ENCODE measurements at places on chromosomes 7 and 10.

DNA sequence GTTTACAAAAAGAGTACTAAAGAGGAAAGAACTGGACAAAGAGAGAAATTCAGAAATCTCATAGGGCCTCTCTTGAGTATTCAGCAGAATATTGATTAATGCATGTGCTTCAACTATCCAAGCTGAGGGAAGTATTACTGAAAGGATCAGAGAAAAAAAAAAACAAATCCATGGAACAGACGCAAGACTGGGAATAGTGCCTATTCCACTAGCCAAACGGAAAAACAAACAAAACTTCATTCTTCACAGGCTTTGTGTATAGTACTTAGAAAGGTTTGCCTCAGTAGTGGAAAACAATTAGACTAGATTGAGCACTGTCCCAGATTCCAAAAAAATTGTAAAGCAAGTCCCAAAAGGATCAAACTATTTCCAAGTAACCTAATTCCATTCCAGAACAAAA lies 106.2 kb downstream of the TFEC start:
- no peak for DNase-seq

- no peak for DNase-seq
These were observed 23.4 kb downstream of the CYTH3 start for GRCh38 chr7:6249043-6249442.

DNA sequence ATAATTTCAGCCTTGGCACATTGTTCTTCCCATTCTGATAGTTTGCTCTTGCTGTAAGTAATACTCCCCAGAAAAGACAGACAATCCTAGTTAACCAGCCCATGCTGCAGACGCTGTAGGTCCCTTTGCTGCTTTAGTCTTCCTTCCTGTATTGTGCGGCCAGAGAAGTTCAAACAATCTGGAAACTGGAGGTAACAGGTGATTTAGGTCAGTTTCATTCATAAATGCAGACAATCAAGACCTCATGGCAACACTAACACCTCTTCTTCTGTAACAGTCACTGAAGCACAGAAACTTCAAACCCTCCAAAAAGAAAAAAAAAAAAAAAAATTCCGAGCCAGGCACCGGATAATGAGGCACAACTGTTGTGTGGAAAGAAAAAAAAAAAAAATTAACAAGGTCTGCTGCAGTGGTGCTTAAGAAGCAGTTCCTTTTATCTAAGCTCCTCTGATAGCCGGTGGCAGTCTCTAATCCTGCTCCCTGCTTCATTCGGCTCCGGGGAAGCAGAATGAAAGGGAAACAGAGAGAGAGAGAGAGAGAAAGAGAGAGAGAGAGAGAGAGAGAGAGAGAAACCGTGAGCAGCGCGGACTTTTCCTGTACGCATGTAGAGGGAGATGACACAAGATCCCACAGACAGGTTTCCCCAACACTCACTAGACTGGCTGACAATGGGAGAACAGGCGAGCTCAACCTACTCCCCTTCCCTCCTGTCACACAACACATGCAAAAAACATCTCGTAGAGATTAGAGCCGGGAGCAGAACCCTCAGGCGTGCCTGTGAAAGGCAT lies at the start of gene SEMA3A:
SEMA3A (minus strand) TSS at position 306 of the 788 bp plus-strand sequence; CDS start at position 103, 203 bp downstream.
- DNase-seq: no peak

GRCh38 chr10:51651063-51651462 lies 48.3 kb downstream of the CSTF2T start:
- DNase-seq: no peak

DNA sequence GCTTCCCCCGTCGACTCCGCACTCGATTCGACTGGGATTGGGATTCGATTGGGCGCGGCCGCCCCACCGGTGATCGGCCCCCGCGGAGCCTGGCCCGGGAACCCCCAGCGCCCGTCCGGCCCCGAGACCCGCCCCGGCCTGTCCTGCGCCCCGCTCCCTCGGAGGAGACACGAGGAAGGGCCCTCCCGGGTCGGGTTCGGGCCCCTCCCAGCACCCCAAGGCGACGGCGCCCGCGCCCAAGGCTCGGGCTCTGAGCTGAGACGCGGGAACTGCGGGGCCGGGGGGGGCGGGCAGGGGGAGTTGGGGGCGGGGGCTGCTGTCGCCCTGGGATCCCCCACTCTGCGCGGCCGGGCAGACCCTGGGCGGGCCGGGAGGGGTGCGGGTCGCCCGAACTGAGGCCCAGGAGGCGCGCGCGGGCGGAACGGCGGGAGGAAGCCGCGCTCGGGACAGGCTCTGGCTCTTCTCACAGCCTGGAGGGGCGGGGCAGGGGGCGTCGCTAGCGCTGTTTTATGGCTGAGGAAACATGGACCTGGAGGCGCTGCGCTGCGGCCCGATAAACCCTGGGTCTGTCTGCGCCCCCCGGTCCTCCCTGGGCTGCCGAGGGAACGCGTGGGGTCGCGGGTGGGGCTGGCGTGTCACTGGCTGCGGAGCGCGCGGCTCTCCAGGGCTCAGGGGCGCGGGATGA lies 1.7 kb upstream of the NKX6-2 start:
- no peak for DNase-seq

DNA sequence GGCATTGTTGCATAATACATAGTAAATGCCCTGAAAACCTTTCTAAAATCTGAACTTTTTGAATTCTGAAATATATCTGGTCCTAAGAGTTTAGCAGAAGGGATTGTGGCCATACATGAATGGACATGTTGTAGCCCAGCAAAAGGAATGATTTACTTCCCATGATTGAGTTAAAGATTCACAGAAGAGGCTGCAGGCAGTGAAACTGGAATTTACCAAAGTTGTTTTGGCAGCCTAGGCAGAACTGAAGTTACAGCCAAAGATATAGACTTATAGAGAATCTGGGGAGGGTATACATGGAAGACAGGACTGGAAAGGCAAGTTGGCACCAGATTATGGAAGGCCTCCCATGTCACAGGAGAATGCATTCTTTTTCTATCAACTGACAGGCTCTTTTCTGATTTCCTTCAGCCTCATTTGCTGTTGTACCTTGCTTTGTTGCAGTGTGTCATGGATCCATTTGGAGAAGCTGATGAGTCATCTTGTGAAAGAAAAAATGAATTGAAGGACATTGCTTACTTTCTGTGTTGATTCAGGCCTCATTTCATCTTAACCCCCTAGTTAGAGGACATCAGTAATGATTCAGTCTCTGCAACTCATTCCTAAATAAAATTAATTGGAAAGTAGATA lies 356.2 kb upstream of the LRGUK start:
- no peak for DNase-seq

DNA sequence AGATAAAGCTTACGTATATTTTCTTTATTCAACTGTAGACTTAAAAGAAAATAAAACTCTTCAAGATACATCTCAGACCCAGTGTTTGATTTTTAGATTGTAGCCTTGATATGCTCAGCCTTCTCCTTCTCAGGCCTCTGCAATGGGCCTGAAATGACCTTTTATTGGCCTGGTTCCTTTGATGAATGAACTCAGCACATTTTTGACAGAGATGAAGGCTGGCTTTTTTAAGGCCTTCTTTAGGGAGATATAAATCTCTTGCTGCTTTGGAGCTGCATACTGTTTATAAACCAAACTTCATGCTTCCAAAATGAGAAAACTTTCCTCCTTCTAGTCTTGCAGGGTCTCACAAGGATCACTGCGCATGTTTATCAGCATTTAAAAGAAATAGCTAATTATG lies 1049.8 kb downstream of the LRMDA start:
- DNase-seq: no peak

GRCh38 chr7:38318803-38319416 lies 45.5 kb upstream of the TARP start:
- DNase-seq: no peak

- no peak for DNase-seq
These were observed 143.1 kb upstream of the FGFR2 start for GRCh38 chr10:121741248-121741792.

- no peak for DNase-seq
These were observed 57.0 kb upstream of the DKK1 start for GRCh38 chr10:52256832-52257691.

- peak; percentile 32 for DNase-seq
These were observed 44.9 kb downstream of the ANXA8 start for GRCh38 chr10:47438857-47439474.

GRCh38 chr7:98641646-98642500 lies 24.8 kb downstream of the NPTX2 start:
- DNase-seq: no peak

DNA sequence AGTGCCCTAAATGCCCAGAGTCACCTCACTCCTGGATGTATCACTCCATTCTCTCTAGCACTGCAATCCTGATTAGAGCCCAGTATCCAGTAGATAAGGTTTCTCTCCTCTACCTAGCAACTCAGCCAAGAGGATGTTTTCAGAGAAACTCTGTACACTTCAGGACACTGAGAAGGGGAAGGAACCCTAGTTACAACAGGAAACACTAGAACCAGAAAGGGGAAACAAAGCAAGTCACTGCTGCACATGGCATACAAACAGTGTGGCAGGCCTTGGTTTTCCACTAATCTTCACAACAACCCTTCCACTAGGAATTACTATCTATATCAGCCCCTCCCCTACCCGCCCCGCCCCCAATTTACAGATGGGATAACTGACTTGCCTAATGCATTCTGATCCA lies 1.6 kb downstream of the FAM204A start:
- no peak for DNase-seq

- DNase-seq: no peak
These were observed 274.7 kb downstream of the GFRA1 start for GRCh38 chr10:115998301-115998700.

DNA sequence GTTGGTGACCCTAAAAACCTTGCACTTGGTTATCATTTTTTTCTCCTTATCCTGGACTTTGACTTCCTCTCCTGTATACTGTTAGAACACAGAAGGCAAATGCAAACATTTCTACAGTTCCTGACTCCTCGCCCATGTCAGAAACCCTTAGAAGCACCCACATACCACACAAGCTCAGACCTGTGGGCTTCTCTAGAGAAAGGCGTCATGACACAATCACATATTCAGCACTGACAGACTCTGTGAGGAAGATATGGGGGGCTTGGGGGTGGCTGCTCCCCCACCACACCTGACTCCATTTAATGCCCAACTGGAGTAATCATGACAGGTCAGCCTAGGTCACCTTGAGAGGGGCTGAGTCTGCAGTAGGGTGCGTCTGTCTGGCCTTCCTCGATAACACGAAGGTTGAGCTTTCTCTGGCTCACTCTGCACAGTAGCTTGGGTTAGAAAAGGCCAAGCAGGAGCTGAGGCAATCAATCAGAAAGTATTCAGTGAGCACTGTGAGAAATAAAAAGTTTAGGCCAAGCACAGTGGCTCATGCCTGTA lies 50.9 kb downstream of the CCDC3 start:
- peak; percentile 32 for DNase-seq

DNA sequence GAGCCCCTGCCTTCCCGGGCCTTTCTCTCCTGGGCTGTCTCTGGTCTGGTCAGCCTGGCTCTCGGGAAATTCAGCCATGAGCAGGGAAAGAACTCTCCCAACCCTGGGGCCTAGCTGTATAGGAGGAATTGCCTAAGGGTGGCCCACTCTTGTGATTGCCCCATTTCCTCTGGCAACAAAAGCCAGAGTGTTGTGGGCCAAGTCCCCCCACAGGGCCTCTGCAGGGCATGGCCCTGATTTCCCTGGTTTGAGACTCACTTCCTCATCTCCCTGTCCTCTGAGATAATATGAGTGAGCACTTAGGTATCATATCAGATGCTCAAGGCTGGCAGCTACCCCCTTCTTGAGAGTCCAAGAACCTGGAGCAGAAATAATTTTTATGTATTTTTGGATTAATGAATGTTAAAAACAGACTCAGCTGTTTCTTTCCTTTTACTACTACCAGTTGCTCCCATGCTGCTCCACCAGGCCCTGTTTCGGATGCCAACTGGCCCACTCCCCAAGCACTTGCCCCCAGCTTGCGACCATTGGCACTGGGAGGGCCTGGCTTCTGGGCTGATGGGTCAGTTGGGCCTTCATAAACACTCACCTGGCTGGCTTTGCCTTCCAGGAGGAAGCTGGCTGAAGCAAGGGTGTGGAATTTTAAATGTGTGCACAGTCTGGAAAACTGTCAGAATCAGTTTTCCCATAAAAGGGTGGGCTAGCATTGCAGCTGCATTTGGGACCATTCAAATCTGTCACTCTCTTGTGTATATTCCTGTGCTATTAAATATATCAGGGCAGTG lies 11.4 kb downstream of the IRF5 start:
- DNase-seq: no peak
